NT2/D1 (cell line): ENCODE measurements at places on chromosomes 1 and 21.
A peak's percentile ranks its signal among the peaks of the same experiment; 100 is the strongest.

DNA sequence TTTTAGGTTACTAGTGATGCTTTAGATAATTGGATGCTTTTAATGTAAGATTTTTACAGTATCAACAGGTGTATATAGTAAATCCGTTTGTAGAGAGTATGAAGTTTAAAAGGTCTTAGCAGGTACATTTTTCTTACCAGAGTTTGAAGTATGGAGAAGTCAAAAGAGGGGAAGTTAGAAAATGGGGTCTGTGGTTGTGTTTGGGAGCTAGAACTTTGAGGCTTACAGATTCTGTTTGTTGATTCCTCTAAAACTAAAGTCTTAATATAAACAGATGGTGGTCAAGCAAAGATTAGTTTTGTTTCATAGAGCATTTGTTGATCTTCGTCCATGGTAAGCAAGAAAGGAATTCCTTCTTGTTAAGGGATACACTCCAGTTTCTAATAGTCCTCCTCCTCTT, 35.8 kb downstream of the CDC42 start:
- DNase-seq = no peak

GRCh38 chr1:181504399-181504842, 21.1 kb downstream of the CACNA1E start:
- peak; percentile 77 for DNase-seq

- DNase-seq = no peak
Observed at GRCh38 chr1:109722908-109723691, 11.0 kb downstream of the GSTM5 start.

GRCh38 chr1:20376171-20376570, 85.5 kb downstream of the VWA5B1 start:
- DNase-seq = no peak

GRCh38 chr1:152002960-152003359, 9.3 kb upstream of the S100A10 start:
- DNase-seq = no peak

GRCh38 chr1:8701794-8702471, 115.5 kb downstream of the RERE start:
- DNase-seq = no peak

DNA sequence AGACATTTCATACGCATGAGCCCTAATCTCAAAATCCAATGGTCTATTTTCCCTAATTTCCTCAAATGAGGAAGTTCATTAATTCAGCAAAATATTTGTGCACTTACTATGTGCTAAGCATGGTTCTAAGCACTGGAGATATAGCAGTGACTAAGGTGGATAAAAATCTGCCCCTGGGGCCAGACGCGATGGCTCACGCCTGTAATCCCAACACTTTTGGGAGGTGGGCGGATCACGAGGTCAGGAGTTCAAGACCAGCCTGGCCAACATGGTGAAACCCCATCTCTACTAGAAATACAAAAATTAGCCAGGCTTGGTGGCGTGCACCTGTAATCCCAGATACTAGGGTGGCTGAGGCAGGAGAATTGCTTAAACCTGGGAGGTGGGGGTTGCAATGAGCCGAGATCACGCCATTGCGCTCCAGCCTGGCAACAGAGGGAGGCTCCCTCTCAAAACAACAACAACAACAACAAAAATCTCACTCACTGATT, 4.3 kb upstream of the MIIP start:
- DNase-seq = no peak
